ENCODE measurements at places on chromosomes 4 and X. TPM values are rescaled to one million over a fixed set of nuclear protein-coding genes. Genes with fewer than 3 reads are reported as not detected.

CLDN22 gene
- total RNA-seq: not detected

SYP gene
- total RNA-seq: 7.6 TPM

DNA sequence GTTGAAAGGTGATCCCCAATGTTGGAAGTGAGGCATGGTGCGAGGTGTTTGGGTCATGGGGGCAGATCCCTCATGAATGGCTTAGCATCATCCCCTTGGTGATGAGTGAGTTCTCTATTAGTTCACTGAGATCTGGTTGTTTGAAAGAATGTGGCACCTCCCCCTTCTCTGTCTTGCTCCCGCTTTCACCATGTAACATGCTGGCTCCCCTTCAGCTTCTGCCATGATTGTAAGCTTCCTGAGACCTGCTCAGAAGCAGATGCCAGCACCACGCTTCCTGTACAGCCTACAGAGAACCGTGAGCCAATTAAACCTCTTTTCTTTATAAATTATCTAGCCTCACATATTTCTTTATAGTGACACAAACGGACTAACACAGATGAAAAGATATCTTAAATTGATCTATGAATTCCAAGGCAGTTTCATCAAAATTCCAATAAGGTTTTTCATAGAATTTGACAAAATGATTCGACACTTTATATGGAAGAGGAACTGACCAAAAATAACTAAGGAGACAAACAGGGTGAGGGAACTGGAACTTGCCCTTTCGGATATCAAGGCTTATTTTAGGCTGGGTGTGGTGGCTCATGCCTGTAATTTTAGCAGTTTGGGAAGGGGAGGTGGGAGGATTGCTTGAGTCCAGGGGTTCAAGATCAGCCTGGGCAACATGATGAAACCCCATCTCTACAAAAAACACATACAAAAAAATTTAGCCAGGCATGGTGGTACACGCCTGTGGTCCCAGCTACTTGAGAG lies 56.9 kb upstream of the OGT start:
- DNase-seq: no peak

GRCh38 chr4:57462843-57463242 lies 352.7 kb upstream of the IGFBP7 start:
- no peak for DNase-seq

DNA sequence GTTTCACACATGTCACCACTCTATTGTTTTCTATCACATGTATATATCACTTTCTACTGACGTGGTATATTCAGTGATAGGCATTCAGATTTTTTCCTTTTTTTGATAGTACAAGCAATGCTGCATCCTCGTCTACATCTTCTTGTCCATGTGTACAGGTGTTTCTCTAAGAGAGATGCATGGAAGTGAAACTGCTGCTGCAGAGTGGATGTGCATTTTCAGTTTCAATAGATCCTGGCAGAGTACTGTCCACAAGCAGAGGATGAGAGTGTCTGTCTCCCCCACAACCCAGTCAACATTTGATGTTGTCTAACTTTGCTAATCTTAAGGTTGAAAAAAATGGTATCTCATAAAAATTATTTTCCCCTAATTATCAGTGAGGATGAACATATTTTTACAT lies 194.0 kb upstream of the CASK start:
- no peak for DNase-seq

SPANXB1 gene
- 131 TPM for total RNA-seq

DNA sequence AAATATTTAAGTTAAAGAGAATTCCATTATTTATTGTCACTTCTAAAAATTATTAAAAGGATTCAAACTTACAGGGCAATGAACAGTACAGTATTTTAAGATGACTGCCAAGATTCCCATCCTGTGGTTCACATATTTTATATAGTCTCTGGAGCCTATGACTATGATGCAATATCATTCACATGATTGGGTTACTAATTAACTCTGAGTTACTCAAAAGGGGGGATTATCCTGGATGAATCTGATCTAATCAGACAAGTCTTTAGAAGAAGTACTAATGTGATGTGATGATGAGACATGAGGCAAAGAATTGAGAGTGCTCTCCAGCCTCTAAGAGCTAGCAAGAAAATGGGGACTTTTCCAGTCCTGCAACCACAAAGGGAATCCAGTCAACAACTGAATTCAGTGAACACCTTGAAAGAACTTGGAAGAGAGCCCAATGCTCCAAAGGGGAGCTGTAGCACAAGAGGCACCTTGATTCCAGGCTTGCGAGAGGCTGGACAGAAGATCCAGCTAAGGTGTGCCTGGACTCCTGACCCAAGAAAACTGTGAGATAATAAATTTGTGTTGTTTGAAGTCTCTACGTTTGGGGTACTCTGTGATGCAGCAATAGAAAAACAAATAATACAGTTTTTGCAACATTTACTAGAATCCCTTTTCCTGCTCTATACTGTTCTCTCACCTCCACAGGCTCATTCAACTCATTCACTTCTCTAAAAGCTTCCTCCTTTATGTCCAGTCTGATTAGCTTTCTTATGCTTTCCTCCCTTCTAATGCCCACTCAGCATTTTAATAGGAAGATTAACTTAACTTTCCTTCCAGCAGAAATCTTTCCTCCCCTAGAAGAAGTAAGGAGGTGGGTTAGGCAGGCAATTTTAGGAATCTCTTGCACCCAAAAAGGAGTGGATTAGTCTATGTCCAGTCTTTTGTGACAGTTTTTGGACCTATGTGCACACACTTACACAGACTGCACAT lies 133.8 kb upstream of the LCORL start:
- no peak for DNase-seq

MAGEA11 gene
- total RNA-seq: 48.3 TPM

GRCh38 chr4:189092581-189092980 lies 848.1 kb upstream of the FRG1 start:
- DNase-seq: peak; percentile 35

- DNase-seq: peak; percentile 5
These were observed 134.5 kb upstream of the TLL1 start for GRCh38 chr4:165738571-165738970.

CT47A7 gene
- total RNA-seq: not detected

GRCh38 chr4:75168548-75168947 lies 235.6 kb downstream of the PARM1 start:
- no peak for DNase-seq

HTT gene
- total RNA-seq: 10.4 TPM

GRCh38 chrX:130060122-130061069 lies 49.9 kb downstream of the ELF4 start:
- peak; percentile 80 for DNase-seq

DNA sequence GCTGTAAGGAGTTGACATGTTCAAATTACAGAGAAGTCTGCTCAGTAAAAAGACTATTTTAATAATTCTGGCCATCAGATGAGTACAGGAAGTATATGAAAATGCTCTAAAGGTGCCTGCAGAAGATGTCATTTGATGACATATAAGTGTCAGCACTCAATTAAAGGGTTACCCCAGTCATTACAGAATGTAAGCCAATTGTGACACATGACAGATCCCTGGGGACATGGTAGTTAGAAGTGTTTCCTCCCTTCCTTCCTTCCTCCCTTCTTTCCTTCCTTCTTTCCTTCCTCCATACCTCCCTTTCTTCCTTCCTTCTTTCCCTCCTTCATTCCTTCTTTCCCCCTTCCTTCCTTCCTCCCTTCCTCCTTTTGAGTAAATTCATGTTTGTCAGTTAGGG lies 453.0 kb downstream of the RAPGEF2 start:
- DNase-seq: no peak

DNA sequence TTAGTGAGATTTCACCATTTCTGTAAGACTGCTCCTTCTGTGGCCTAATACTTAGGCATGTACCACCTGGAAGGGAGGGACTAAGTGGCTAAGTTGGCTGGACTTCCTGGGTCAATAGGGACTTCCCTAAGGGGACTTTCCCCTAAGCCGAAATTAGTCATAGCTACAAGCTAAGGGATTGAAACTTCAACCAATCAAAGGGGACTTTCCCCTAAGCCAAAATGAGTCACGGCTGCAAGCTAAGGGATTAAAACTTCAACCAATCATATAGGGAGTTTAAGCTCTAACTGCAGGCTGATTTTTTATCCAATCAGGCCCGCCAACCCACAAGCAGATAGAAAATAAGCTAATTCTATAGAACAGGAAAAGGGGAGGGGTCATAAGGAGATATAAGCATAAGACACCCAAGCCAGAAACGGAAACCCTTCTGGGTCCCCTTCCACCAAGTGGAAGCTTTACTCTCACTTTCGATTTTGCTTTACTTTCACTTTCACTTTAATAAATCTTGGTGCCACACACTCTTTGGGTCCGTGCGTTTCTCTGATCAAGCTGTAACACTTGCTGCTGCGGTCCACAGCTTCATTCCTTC lies 382.8 kb downstream of the KLHL4 start:
- DNase-seq: no peak

DNA sequence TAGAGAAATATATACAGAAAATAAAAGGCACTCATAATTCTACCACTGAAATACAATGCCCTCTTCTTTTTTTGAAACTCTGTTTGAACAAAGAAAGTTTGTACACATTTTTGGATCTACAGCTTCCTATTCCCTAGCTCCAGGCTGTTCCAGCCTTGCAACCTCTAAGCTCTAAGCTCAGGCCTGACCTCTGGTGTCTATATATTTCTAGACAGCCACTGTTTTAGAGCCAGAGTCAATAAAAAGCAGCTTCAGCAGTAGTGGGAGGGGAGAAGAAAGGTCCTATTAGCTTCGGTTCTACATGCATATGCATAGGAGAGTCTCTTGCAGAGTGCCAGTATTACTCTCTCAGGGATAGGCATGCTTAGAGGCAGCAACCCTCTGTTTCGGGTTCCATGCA lies 39.7 kb downstream of the CLDN2 start:
- no peak for DNase-seq

GRCh38 chrX:11757397-11757718 lies 679 bp upstream of the MSL3 start:
- no peak for DNase-seq

GRCh38 chr4:107600983-107601382 lies 119.1 kb downstream of the PAPSS1 start:
- no peak for DNase-seq

DNA sequence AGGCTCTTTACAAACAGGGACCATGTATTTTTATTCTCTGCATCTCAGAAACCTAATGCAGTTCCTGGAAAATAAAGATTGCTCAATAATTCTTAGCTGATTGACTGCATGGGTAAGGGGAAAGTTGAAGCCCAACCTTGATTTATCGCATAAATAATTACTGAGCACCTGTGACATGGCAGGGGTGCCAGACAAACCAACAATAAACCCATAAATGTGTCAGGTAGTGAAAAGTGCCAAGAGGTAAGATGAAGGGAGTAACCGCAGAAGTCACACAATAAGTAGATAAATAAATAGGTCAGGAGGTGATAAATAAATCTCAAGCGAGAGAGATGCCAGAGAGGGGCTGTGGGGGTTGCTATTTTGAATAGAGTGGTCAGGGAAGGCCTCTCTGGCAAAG lies 20.1 kb upstream of the AP1S2 start:
- DNase-seq: no peak

DNA sequence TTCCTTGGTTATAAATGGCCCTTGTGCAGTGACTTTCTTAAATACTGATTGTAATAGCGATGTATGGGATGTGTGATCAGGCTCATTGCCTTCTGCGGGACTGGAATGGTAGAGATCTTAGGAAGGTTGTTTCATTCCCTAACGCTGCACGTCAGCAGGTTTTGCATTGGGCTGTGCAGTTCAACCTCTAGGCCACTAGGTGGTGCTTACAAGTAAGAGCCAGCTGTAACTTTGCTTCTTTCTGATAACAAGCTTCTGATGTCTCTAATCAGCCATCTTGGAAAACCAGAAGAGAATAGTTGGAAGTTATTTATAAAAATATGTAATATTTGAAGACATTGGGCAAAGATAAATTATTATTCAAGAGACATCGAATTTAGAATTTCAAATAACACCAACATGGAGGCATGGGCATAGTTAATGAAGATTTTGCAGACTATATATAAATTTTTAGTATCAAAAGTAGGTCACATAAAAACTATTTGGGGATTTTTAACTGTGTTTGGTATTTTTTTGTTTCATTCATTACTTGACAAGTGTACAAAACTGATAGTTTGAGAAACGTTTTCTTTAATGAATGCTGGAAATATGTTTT lies 339.7 kb upstream of the PCDH7 start:
- DNase-seq: peak; percentile 2

- peak; percentile 58 for DNase-seq
These were observed 19.7 kb upstream of the MTM1 start for GRCh38 chrX:150548684-150549083.

GRCh38 chr4:122481766-122482405 lies 25.4 kb upstream of the IL2 start:
- DNase-seq: no peak

DNA sequence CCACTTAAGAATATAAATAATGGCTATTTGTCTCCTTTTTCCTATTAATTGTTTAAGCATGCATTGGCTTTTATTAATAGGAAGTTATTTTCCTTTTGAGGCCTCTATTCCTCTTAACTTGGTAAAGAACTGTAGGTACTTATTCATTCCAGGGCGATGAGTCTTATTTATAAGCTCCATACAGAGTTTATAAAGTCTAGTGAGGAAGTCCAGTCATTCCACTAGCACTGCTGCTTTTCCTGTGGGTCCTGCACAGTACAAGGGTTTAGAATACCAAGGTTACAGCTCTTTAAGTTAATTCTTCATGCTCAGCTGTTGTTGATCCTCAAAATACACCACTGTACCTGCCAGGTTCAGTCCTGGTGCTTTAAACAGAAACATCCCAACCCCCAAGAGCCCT lies 28.5 kb upstream of the WNK3 start:
- no peak for DNase-seq

- no peak for DNase-seq
These were observed 1.3 kb upstream of the F11 start for GRCh38 chr4:186264660-186265059.

GRCh38 chr4:56821381-56822243 lies at the start of gene SPINK2:
TSS of gene SPINK2 (minus strand) at chr4:56821701. CDS start at chr4:56821662, 39 bp downstream.
- peak; percentile 40 for DNase-seq

GRCh38 chr4:10161840-10162239 lies 45.2 kb upstream of the WDR1 start:
- DNase-seq: no peak

DNA sequence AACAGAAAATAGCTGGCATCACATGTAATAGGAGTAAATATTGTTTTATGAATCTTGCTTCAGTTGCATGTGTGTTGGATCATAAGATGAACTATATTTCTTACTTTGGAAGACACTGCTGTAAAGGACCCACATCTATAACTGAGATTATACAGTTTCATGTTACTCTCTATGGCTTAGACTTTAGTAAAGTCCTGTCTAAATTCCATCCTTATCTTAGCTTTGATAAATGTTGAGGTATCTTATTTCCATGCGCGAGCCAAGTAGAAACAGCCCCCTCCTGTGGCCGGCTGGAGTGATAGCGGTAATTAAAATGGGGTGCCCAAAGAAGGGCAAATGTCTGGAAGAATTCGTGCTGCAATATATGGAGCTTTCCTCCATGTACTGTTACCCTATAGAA lies 43.0 kb downstream of the CCDC158 start:
- peak; percentile 31 for DNase-seq

GRCh38 chr4:139774759-139775487 lies 109.3 kb downstream of the MGST2 start:
- peak; percentile 6 for DNase-seq
